ENCODE measurements at places on chromosomes 6 and 20.

DNA sequence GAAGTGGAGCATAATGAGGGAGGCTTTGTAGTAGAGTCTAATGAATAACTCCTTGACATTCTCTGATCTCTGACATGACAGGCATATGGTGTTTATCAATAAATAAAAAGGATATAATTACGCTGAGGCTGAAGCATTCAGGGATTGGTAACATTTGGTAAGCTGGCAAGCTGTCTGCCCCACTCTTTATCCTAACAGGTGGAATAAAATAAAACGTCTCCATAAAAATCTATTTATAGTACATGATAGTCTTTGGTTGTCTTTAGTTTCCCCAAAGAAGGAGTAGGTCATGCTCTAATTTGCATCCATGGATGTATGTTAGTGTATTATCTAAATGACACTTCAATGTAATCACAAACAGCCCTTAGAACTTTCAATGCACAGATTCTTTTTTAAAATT is 30.9 kb upstream of the RBM24 start:
- no peak for DNase-seq

DNA sequence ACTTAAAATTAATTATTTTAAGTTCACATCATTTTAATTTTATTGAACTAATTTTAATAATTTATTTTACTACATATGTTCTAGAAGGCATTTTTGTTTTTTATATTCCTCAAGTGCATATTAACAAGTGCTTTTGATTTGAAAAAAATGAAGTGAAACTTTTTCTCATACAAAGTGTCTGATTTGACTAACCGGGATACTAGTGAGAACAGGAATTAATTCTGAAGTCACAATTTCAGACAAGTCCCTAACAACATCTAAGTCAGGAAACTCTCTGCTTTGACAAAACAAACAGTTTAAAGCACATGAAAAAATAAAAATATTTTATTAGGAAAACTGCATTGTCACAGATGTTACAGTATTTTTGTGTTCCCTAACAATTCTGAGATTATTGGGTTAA is 1166.3 kb upstream of the CITED2 start:
- no peak for DNase-seq

DNA sequence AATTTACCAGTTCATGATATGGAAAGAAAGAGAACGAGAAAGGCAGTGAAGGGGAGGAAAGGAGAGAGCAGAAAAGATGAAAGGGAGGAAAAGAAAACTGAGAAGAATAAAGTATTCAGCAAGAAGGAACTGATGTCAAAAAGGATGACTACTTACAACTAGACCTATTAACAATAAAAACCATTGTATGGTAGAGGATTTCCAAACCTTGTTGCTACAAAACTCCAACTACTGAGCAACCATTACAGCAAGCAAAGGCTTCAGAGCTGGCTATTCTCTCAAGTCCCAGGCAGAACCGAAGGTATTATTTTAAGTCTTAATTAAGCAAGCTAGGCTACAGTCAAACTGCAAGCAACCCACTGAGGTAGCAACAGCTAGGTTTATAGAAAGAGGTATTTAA is 142.2 kb downstream of the BTBD9 start:
- DNase-seq = no peak

- DNase-seq = no peak
Observed at GRCh38 chr6:7100072-7100752, 7.5 kb upstream of the RREB1 start.

DNA sequence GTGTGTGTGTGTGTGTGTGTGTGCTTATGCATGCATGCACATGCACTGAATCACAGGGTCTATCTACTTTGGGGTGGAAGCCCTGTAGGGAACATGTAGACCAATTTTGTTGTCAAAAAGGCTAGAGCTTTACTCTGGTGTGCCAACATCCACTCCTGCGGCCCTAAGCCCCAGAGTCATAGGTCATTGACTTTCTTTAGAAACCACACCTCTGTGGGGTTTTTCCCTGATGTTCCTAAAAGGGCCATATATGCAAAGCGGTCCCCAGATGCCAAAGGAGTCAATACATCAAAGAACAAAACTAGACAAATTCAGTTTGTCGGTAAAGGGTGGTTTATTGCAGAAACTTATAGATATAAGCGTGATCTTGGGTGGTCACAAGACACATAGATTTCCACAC is 29.8 kb upstream of the SLC2A12 start:
- DNase-seq = no peak

DNA sequence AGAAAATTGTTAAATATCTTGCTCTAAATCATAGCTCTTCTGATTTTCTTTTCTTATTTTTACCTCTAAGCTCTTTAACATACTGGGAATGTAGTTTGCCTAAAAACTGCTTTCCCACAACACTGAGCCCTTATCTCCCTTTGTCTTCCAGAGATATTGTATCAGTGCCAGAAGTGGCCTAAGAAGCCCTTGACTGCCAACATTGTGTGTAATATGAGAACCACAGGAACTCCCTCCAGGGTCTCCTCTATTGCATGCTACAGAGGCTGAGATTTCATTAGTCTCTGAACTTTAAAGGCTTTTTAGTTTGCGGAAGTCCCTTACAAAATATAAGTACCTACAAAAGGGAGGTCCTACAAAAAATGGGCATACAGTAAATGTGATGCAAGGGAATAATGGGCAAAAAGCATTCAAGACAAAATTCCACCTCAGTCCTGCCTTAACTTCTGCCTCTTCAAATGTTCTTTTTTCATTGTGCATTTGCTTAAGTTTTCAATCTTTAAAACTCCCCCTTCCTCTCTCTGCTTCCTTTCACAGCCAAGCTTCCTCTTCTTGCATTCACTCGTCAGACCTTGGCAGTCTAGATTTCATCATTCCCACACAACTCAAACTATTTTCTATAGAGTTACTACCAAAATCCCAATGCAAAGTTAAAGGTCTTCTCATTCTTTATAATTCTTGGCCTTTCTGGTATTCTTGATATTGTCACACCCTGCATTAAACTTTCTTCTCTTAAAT is 76.5 kb downstream of the ADGRG6 start:
- DNase-seq = no peak

GRCh38 chr20:23141450-23142161 is 55.5 kb upstream of the CD93 start:
- DNase-seq = no peak

- no peak for DNase-seq
Observed at GRCh38 chr6:27290065-27290849, 21.8 kb downstream of the POM121L2 start.

DNA sequence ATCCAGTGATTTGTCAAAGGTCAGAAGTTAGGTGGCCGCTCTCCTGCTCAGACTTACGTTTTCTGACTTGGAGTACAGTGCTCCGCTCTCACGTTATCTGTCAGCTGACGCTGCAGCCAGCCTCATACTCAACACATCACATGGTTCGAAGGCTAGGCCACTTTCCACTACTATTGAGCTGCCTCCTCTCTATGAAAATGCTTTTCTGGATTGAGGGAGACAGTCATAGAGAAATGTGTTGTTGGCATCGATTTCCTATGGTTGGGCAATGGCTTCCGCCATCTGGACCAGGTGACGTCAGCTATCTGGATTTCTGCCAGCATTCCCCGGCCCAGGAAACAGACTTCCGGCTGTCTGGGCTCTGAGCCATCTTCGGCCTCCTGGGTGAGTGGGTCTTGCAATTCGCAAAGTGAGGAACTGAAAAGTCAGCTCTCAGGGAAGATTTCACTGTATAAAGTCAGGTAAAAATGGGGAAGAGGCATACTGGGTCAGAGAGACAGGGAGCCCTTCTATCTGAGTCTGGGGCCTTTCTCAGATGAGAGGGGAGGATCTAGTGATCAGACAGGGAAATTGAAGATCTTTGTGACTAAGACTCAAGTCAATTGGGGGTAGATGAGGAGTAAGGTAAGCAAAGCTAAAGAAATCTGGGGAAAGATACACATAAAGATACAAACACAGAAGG is 37.5 kb upstream of the IER3 start:
- DNase-seq = no peak

DNA sequence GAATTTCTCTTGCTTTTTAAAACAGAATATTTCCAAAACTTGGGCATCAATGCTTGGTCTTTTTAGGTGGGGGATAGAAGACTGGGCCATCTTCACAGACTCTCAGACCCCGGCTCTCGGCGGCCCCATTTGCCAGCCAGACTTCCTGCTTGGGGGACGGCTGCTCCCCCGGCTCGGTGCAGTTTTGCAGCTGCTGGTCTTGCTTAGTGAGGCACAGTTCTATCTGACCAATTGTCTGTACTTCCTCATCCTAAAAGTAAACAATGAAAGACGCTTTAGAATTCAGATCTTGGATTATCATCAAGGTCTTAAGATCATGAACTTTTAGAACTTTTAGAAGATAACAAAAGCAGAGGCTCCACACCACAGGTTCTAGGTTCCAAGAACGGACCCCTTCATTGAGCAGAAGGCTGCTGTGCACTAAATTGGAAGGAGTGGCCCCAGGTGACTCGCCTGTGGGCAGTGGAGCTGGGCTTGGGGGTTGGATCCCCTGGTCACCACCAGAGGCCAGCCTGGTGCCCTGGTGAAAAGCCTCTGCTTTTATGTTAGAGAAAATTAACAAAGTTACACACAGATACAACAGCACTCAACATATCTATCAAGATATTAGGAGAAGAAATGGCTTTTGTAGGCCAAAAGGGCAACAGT is 26.7 kb downstream of the RNASET2 start:
- DNase-seq = no peak

GRCh38 chr20:15060265-15061060 is 723.1 kb upstream of the FLRT3 start:
- no peak for DNase-seq

- DNase-seq = no peak
Observed at GRCh38 chr20:21509597-21510371, 4.1 kb downstream of the NKX2-2 start.

DNA sequence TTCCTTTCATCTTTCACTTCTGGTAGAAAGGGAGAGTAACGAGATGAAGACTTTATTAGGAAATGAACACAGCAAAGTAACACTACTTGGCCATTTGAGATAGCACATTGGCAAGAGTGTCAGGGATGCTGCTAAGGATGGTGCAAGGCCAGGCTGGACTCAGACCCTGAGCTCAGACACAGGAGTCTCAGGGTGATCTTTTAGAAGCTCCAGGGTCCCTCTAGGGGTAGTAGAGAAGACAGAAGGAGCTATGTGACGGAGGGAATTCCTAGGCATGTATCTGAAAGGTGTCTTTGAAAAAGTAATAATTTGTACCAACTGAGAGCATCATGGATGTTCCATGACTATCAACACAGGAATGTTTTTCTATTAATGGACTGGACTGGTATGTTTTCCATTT is 436.5 kb downstream of the DHX35 start:
- no peak for DNase-seq

GRCh38 chr6:157244780-157245179 is 78.5 kb downstream of the TMEM242 start:
- DNase-seq = no peak

GRCh38 chr20:56422076-56422823 is 10.2 kb downstream of the CASS4 start:
- no peak for DNase-seq

- peak; percentile 22 for DNase-seq
Observed at GRCh38 chr6:134097114-134097707, 44.8 kb upstream of the SLC2A12 start.

- no peak for DNase-seq
Observed at GRCh38 chr6:89269981-89270380, 45.1 kb downstream of the GABRR2 start.

DNA sequence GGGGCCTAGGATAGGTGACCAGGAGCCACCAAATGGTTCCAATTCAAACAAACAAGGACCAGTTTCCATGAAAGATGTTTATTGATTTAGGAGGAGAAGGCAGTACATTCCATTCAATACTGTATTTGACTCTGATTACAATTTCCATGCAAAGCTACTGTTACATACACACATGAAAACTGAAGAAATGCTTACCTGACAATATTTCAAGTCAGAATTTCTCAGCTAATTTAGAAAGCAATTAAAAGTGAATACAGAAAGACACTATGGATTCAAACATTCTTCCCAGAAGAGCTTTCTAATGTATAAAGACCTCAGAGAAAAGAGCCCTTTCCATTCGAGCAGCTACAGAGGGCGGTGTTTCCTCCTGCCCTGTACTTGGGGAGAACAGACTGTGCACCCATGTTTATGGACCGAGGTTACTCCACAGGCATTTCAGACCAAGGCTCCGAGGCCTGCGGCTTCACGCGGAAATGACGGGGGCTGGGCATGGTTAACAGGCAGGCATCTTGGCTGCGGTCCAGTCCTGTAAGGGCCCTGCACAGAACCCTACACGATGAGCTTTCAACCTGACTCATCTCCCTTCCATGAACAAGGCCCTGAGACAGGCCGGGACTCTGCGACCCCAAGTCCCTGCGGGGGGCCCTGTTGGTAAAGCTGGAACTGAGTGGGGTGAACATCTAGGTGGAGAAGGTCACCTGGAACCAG is 25.7 kb upstream of the TCFL5 start:
- DNase-seq = no peak

DNA sequence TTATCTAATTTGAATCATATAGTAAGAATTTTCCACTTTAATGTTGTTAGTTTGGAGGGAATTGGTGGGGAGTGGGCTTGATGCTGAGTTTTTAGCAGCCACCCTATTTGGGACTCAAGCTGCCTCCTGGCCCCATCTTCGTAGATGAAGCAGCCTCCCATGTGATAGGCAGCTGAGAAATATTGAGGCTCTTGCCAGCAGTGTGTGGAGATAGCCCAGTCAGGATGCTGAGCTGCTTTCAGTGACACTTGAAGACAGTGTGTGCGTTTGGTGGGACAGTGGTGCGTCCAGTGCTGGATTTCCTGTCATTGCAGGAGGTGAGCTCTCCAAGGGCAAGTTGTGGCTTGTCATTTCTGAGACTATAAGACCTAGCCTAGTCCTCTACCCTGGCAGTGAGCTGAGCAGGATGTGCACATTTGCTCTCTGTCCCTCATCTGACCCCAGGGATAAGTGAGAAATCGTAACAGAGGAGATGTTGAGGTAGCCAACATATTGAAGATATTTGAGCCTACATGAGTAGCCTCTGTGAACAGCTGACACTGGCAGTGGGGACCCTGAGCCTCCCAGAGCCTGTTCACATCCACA is 47.9 kb upstream of the RNF8 start:
- no peak for DNase-seq

GRCh38 chr6:42249279-42249678 is 31.6 kb upstream of the MRPS10 start:
- no peak for DNase-seq

DNA sequence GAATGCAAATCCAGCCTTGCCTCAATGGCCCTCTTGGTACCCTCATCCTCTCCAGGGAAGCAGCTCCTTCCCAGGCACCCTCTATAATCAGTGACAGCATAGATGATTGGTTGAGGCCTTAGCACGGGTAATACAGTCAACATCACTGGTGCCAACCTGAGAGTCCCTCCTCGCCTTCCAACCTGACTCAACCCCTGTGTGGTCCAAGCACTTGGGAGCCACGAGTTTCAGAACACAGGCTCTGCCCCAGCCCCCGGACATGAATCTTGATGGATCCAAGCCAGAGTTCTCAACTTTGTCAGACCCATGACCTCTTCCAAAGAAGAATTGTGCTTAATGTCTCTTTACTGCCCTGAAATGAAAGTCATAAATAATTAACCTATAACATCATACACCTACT is 213.9 kb downstream of the PREX1 start:
- no peak for DNase-seq
